ENCODE measurements at places on chromosomes 4 and X. TPM values are rescaled to one million over a fixed set of nuclear protein-coding genes. Genes with fewer than 3 reads are reported as not detected.

GRCh38 chr4:128244379-128244778 is 43.2 kb downstream of the PGRMC2 start:
- no peak for DNase-seq

- no peak for DNase-seq
Observed at GRCh38 chr4:39227906-39228305, 45.6 kb downstream of the WDR19 start.

GRCh38 chrX:13339607-13340006 is 19.8 kb upstream of the ATXN3L start:
- no peak for DNase-seq

DNA sequence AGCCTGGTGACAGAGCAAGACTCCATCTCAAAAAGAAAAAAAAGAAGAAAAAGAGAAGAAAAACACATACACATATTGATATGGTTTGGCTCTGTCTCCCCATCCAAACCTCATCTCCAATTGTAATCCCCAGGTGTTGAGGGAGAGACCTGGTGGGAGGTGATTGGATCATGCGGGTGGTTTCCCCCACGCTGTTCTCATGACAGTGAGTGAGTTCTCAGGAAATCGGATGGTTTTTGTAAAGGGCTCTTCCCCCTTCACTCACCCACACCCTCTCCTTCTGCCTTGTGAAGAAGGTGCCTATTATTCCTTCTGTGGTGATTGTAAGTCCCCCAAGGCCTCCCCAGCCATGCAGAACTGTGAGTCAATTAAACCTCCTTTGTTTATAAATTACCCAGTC is 68.4 kb downstream of the LDB2 start:
- DNase-seq, result no peak

GRCh38 chrX:38142610-38143009 is 78.1 kb downstream of the SRPX start:
- DNase-seq, result peak; percentile 83

PAGE2 gene
- total RNA-seq, result not detected

FRAS1 gene
- total RNA-seq, result 1.3 TPM

AMBN gene
- total RNA-seq, result not detected

SHISA3 gene
- not detected for total RNA-seq
